ENCODE measurements at places on chromosomes 5 and 9.

DNA sequence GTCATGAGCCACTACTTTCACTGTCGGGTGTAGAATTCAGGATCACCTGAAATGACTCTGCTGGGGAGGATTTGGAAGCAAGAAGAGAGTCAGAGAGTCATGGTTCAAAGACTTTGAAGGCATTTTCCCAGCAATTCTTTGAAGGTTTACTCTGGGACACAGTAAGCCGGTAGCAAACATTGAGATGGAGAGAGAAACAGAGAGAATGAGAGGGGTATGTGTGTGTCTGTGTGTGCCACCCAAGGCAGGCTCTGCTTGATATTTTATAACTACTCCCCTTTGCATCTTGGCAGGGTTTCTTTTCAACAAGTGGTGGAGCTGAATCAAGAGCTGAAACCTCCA, 89.8 kb downstream of the ANKRD55 start:
- DNase-seq, result no peak

GRCh38 chr5:112634166-112634565, 103.5 kb upstream of the APC start:
- no peak for DNase-seq

GRCh38 chr9:128062846-128063831, 4.0 kb downstream of the NAIF1 start:
- no peak for DNase-seq

GRCh38 chr5:78113689-78114264, 180.7 kb downstream of the AP3B1 start:
- DNase-seq, result no peak

DNA sequence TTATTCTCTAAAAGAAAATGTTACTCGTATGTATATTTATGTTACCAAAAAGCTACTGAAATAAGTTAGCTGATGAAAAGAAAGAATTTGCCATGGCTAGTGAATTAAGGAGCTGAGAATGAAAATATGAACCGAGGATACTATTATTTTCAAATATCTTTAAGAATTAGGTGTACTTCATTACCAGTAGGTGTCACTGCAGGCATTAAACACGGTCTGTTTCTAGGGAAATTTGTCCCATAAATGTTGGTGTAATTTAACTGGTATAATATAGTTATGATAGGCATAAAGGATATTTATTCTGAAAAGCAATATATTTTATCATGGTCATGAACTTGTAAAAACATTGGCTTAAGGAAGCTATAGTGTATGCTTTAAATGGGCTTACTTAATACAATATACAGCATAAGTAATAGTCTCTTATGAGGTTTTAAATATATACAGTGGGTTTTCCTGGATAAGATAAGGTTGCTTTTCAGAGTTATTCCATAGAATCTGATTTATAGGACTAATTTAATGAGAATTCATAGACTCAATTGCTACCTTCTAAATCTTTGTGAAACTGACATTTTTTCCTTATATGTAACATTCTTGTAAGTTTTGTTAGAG, 72.4 kb upstream of the MPDZ start:
- DNase-seq, result peak; percentile 51

- DNase-seq, result no peak
These were observed 78.1 kb downstream of the HSPA4 start for GRCh38 chr5:133129950-133130349.

DNA sequence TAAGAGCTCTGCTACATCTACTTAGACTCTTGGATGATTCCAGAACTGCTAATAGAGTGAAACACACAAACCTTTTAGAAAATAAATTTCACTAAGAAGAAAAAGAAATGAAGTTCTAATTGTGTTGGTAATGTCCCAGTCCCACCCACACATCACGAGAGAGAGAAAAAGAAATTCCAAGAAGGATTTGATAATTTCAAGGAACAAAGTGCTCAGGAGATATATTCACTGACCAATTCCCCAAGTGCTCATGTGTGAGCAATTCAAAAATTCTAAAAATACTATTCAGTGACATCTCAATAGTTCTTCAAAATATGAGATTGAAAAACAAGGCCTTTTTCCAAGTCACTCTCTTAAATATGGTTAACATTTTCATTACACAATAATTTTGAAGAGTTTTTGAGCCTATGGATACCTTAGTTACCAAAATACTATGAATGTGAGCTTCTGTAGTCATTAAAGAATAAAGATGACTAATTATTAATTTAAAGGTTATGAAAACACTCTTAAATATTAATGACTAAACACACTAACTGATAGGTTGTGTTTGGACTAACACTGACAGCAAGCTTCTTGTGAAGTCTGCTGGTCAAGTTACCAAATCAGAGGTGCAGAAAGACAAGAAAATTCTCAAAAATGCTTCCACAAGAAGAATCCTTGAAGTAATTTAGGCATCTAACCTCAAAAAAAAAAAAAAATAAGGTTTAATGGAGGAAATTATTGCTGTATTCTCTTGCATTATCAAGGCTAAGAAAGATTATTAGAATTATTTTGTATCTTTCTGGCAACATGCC, 245.3 kb downstream of the PDE4D start:
- no peak for DNase-seq
